Nephron progenitor cell (in vitro differentiated cells): ENCODE measurements at places on chromosomes 2 and 18.
A peak's percentile ranks its signal among the peaks of the same experiment; 100 is the strongest.

- no peak for DNase-seq
Measured at GRCh38 chr2:41920181-41920580, 127.6 kb upstream of the PKDCC start.

DNA sequence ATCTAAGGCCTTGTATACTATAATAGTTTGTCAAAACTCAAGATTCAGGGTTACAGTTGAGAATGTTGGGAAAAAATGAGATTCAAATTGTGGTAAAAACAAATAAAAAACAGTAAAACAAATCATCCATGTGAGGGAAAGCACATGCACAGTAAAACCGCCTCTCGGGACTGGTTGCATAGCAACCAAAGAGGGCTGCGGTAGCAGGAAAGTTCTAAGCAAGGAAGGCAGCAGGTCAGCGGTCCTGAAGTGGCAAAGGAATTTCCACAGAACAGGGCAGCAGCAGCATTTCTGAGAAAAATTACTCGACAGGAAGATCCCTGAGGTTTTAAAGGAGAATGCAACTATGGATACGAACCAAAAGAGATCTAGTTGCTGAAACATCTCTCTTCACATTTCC is 93.7 kb downstream of the DYNAP start:
- peak; percentile 47 for DNase-seq

GRCh38 chr18:62497190-62497772 is 25.5 kb upstream of the ZCCHC2 start:
- no peak for DNase-seq

DNA sequence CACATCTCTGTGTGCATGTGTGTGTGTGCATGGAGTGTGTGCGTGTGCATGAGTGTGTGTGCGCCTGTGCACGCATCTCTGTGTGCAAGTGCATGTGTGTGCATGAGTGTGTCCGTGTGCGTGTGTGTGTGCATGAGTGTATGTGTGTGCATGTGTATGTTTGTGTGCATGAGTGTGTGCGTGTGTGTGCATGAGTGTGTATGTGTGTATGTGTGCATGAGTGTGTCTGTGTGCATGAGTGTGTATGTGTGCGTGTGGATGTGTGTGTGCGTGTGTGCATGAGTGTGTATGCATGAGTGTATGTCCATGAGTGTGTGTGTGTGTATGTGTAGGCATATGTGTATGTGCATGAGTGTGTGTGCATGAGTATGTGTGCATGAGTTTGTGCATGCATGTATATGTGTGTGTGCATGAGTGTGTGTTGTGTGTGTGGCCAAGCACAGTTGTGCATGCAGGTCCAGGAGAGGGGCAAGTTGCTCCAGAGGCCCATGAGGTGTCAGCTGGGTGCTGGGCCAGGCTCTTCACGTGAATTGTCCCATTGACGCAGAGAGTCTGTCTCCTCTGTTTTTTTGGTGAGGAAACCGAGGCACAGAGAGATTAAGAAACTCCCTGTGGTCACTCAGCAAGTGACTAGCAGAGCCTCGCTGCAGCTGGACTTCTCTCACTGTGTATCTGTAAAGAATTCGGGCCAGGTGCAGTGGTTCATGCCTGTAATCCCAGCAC is 75.5 kb downstream of the ASB1 start:
- DNase-seq: no peak

DNA sequence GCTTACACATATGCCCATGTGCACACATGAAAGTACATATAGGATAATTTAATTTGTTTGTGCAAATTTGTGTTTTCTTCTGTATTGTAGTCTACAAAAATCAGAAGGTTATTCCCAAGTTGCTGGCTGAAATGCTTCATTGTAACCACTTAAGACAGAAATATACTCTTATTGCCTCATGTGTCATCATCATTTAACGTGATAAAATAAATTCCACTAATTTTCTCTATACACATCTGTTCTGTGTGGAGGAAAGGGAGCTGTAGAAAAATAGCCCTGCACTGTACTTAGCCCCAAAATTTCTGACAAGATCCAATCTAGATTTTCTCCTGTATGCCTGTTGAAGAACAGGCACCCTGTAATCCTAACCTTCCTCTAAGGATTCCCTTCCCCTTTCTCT is 20.4 kb upstream of the NR4A2 start:
- no peak for DNase-seq

GRCh38 chr2:230441227-230441897 is 25.4 kb downstream of the SP100 start:
- DNase-seq: no peak

DNA sequence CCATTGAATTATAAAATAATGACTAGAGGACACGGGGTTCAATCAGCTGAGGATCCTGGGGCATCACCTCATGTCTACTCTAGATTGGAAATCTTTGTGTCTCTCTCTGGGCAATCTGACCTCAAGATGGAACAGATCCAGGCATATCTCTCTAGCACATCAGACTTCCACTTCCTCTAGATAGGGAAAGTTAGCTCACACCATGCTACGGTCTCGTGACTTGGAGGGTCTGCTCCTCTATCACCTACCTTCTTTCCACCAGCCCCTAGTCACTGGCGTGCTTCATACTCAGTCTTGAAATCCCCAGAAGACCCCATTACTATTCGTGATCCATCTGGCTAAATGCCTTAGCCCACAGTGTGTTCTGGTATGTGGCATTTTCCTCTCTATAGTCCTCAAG is 148.8 kb downstream of the ANKRD44 start:
- DNase-seq: no peak

DNA sequence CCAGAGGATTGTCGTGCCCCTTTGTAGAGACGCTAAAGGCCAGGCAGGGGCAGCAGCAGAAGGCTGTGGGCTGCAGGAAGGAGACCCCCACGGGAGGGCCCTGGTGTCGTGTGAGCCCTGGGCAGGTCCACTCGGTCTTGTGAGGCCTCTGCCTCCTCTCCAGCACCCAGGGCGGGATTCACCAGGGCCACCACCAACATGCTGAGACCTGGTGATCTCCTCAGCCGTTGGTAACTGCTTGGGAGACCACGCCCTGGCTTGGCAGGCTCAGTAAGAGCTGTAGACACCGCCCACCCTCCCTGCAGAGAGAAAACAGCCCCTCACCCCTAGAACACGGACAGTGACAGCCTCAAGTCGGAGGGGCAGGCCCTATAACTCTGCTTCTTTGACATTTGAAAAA is 21.1 kb downstream of the MBP start:
- no peak for DNase-seq

GRCh38 chr2:216539120-216539519 is 40.5 kb downstream of the RPL37A start:
- no peak for DNase-seq

DNA sequence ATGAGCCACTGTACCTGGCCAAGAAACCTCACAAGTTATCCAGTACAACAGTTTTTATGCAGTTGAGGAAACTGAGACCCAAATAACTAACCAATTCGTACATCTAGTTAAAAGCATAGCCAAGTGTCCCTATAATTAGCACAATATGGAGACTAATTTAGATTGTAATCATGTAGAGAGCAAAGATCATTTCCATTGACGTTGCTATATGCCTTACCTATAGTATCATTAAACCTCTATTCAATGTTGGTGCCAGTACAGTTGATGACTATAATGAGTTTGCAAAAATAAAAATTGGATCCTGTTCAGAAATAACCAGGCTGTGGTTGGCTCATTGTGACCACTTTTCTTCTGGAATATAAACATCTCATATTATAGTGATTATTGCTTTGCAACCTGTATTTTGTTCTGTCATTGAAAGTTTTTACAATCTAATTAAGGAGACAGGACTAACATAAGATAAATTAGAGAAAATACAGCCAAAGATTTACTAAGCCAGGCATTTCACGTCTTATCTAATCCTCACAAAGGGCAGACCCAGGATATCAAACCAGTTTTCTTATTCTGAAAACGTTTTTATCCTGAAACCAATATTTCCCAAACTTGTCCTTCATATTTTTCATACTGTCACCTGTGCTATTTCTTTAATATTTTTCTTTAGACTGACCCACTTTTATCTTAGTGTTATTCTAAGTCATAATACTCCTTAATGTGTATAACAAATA is 130.0 kb upstream of the STON1 start:
- no peak for DNase-seq

- no peak for DNase-seq
Measured at GRCh38 chr2:105364436-105365139, 27.2 kb downstream of the C2orf49 start.

GRCh38 chr2:238573916-238574315 is 147.2 kb downstream of the ASB1 start:
- DNase-seq: no peak

DNA sequence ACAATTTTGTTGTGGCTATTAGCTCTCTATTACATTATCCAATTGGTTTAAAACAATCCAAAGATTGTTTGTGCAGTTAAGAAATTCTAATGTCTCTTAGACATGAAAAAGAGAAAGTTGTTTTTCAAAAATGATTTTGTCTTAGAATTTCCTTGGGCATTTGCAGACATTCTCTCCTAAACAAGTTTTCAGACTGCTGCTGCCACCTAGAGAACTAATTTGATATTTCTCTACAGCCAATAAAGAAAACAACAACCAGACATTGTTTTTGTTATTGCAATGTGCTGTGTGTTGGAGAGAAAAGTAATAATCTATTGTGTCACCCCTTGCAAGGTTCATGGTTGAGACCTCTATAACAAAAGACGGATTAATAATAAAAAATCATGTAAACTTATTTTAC is 119.0 kb upstream of the SYT4 start:
- no peak for DNase-seq

- no peak for DNase-seq
Measured at GRCh38 chr2:109380502-109381326, 233.1 kb downstream of the SEPTIN10 start.

- peak; percentile 76 for DNase-seq
Measured at GRCh38 chr2:153519257-153519875, 40.8 kb upstream of the RPRM start.

DNA sequence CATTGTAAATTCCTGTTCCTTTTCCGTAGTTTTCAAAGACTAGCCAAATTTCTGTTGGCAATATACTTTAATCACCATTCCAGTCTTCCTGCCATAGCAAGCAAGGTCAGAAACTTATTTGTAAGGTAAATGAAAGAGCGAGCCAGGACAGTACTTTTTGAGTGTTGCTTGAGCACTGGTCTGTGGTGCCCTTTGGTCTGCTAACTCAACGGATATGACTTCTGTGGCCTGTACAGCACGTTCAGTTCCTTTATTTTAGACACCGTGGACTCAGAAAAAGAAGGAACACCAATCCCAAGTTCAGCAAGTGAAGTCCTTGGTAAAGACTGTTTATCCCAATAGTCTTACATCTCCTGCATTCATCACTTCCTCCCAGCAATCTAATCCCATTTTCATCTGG is 166.3 kb downstream of the MYO1B start:
- no peak for DNase-seq

- DNase-seq: no peak
Measured at GRCh38 chr2:222722327-222722946, 51.0 kb downstream of the MOGAT1 start.

- no peak for DNase-seq
Measured at GRCh38 chr2:152154462-152154861, 21.1 kb downstream of the STAM2 start.

DNA sequence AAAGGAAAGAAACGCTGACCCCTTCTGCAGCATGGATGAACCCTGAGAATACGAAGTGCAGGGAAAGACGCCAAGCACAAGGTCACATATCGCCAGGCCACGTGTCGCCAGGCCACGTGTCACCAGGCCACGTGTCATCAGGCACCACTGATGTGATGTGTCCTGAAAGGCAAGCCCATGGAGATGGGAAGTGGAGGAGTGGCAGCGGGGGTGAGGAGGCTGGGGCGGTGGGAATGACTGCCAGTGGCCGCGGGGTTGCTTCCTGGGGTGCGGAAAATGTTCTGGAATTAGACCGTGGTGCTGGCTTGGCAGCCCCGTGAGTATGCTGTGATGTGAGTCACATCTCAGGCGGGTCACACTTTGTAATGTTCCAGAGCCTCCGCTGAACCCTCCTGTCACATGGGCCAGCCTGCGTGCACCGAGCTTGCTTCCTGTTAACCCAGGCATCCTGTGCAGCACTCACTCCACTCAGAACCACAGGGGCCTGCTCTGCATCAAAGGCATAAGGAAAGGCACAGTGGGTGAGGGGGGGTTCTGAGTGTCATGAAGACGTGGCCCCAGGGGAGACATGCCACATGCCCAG is 39.0 kb downstream of the SLC66A2 start:
- no peak for DNase-seq

GRCh38 chr18:63917817-63918216 is 10.1 kb downstream of the SERPINB10 start:
- DNase-seq: no peak

GRCh38 chr2:178863856-178864620 is 56.8 kb upstream of the TTN start:
- DNase-seq: peak; percentile 8

DNA sequence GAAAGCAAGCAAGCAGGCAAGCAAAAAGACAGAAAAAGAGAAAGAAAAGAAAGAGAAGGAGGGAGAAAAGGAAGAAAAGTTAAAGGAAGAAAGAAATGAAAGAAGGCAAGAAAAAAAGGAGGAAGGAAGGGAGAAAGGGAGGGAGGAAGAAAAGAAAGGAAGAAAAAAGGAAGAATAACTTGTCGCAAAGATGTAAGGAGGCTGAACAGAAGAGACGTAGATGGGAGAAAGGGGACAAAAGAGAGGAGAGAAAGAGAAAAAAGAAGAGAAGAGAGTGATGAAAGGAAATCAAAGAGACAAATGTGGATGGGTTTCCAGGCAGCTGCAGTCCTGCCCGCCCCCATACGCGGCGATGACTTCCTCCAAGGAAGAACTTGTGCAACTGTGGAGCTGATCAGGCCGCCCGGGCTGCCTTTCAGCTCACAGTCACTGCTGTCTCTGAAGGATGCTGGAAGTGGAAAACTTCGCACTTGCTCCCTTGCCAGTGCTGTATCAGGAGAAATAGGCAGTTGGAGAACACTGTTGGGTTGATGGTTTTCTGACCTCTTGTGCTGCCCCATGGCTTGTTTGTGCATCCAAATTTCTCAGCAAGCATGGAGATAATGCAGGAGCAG is 52.9 kb downstream of the TRIB2 start:
- no peak for DNase-seq

GRCh38 chr2:105362862-105363591 is 25.7 kb downstream of the C2orf49 start:
- DNase-seq: no peak

- no peak for DNase-seq
Measured at GRCh38 chr2:149080971-149081370, 42.5 kb downstream of the LYPD6B start.

GRCh38 chr2:8176887-8177286 is 505.0 kb upstream of the ID2 start:
- no peak for DNase-seq

- no peak for DNase-seq
Measured at GRCh38 chr2:146806364-146807005, 1038.3 kb upstream of the ACVR2A start.

- no peak for DNase-seq
Measured at GRCh38 chr2:45729753-45730512, 78.5 kb downstream of the PRKCE start.
